Omental fat pad (tissue), 4 donors: ENCODE measurements at places on chromosomes 11 and 22.

GRCh38 chr11:59545179-59546020 lies 34.1 kb downstream of the OR4D9 start:
- no peak for DNase-seq

DNA sequence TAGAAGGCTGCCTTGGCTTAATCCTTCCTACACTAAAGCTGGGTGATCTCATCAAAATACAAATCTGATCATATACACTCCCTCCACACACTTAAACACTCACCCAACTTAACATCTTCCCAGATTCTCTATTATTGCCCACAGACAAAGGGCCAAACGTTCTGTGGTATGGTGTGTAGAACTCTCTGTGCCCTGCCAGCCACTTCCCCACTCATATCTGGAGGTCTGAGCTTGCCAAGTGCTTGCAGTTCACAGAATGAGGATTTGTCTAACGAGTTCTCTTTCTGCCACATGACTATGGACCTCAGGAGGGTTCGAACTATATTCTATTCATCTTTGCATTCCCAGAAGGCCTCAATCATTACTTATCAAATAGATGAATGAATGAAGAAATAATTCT lies 77.6 kb downstream of the MPPED2 start:
- no peak for DNase-seq

DNA sequence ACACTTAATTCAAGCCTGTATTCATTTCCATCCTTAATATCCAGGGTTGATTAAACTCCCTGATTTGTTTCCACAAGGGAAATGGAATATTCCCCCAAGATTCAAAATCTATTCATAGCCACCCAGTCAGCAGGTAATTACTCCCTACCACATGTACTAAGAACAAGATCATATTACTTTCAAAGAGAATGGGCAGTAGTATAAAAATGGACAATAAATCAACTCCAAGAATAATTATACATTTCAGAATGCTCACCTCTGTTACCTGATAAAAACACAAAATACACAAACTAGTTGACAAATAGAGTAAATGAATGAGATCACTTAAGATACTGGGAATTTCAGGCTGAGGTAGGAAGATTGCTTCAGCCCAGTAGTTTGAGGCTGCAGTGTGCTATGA lies 8.5 kb upstream of the FEZ1 start:
- DNase-seq: no peak

- no peak for DNase-seq
These were observed 35.4 kb downstream of the PISD start for GRCh38 chr22:31626427-31627150.

- no peak for DNase-seq
These were observed 392.8 kb upstream of the CCDC90B start for GRCh38 chr11:83678831-83679584.

- DNase-seq: no peak
These were observed 49.7 kb downstream of the RPL27A start for GRCh38 chr11:8732324-8732670.

DNA sequence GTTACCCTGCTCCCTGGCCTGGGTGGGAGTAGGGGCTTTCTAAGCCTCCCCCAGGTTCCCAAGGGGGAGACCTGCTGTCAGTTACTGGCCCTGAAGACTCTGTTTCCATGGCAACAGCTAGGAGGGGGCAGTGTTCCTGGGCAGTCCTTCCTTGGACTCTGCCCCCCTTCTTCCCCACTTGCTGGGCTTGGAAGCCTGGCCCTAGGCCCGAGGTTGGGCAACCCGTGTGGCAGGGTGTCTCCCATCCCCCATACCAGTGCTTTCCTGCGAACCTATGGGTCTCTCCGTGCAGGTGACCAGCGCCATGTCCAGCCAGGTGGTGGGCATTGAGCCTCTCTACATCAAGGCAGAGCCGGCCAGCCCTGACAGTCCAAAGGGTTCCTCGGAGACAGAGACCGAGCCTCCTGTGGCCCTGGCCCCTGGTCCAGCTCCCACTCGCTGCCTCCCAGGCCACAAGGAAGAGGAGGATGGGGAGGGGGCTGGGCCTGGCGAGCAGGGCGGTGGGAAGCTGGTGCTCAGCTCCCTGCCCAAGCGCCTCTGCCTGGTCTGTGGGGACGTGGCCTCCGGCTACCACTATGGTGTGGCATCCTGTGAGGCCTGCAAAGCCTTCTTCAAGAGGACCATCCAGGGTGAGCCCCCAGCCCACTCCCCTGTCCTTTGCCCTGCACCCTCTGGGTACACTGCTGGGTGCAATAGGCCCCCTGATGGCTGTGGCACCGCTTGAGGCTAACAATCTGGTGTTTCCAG lies 1.7 kb downstream of the ESRRA start:
- no peak for DNase-seq
